ENCODE measurements at places on chromosomes 1 and 21.

DNA sequence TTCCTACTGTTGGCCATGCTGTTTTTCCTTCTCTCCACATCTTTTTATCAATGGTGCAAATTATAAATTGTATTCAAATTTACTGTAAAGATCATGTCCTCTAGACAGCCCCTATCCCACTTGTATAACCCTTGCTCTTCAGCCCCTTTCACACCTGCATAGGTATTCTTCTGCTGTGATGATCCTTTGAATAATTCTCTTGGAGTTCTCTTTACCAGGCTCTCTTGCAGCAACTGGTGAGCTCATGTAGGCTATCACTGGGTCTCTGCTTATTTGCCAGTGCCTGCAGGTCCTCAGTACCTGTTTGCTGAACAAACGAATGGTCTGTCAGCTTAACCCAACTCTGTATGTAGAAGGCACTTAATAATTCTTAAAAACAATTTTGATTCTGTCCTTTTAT, 8.2 kb downstream of the PTPRC start:
- no peak for DNase-seq

GRCh38 chr1:112083487-112083886, 94.0 kb upstream of the KCND3 start:
- no peak for DNase-seq

DNA sequence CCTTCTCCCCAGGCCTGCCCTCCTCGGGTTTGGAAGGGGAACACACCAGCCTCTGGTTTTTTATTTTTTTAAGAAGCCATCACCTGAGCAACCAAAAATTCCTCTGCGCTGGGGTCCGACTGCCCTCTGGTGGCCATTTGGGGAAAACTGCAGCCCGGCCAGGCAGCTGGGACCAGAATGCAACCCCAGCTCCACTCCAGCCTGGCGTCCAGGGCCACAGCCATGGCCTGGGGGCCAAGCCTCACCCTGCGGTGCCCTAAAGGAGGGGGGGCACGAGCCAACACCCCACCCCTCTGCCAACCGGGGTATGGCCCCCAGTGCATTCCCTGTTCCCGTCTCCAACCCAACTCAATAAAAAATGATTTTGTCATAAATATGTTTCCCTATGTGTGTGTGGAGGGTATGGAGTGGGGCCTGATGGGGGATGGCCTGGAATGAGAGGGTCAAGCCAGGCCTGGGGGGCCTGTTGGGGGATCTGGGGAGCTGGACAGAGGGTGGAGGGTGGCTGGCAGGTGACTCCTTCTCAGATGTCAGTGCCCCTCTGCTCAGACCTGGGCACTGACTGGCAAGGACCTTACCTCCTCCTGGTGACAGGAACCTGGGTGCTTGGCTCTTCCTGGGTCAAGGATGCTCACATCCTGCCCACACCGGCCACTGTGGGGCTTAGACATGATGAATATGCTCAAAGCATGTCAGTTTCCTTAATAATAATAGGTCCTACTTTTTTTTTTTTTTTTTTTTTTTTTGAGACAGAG, 3.2 kb downstream of the GPR3 start:
- DNase-seq = peak; percentile 63

- DNase-seq = no peak
These were observed 54.9 kb downstream of the KCNK1 start for GRCh38 chr1:233668725-233669294.

DNA sequence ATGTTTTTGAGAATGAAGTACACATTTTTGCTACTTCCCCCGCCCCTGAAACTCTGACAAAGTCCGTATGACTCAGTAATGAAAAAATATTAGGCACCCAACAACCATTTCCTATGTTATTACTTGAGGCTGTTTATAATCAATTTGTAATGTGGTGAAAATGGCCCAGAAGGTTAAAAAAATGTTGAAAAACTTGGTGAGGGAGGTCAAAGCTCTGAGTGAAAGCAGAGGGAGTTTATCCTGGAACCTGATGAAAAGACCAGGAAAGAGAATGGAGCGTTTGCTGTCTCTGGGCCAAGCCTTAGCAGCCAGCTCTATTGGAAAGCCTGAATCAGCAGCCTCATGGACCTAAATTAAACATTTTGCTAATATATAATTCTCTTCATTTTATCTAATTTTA, 367.7 kb upstream of the NEGR1 start:
- no peak for DNase-seq

DNA sequence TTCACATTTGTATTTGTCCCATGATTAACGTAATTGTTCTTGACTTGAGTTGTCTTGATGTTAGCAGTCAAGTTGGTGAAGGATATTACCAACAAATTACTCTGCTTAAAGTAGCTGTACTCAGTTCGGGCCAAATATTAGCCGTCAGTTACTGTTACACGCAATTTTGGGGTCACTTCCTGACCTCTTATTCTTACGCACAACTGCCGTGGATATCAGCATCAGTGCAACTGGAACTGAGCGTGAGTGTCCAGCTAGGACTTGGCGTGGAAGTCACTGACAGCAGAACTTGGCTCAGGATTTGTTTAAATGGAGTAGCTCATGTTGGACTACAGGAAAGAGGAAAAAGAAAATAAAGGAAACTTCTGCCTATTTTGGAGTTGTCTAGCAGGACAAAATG, 56.4 kb downstream of the ADAMTS1 start:
- no peak for DNase-seq

- DNase-seq = peak; percentile 58
These were observed 53.5 kb upstream of the TIAM1 start for GRCh38 chr21:31397515-31397926.

- no peak for DNase-seq
These were observed 361.9 kb downstream of the SIPA1L2 start for GRCh38 chr1:232267837-232268598.

- DNase-seq = no peak
These were observed 23.2 kb upstream of the ARHGEF16 start for GRCh38 chr1:3431266-3431665.

DNA sequence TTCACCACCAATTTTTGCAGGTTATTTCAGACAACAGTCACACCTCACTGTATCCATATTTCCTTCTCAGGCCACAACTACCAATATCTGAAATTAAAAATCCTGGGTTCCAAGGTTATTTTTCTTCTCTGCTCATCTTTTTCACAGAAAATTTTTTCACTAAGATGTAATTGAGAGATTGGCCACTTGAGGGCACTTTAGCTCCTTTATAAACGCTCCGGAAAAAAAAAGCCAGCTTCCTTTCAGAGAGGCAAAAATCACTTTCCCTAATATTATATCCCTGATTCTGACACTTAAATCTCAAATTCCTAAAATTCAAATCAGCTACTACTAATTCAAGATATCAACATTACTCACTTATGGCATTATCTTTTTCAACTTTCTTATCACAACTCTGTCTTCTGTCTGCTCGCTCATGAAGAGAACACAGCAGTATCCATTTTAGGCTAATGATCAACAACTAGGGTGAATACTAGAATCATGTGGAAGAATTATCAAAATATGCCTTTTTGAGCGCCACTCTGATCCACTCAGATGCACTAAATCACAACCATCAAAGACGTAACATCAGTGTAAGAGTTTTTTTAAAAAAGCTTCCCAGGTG, 101.4 kb upstream of the RGS1 start:
- peak; percentile 42 for DNase-seq

DNA sequence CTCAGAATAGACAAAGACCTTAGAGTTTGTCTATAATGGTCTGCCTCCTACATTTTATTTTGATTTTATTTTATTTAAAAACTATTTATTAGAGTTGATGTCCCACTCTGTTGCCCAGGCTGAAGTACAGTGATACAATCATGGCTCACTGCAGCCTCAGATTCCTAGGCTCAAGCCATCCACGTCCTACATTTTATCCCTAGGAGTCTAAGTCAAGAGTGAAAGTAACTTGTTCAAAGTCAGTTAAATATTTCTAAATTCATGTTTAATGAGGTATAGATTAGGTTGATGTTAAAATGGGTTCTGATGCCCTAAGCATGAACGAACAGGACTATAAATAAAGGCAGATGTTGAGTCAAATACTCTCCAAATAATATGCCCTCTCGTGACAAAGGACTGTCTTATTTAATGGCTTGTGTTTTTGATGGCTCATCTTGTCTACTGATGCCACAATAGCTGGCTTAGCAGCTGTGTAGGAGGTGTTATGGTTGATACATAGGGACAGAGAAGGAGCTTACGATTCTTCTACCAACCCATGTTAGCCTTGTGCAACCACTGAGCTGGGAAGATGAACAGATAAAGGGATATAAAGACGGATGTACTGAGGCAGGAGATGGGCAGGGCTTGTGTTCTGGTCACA, 66.0 kb upstream of the CR1L start:
- DNase-seq = no peak

- no peak for DNase-seq
These were observed 3.9 kb upstream of the TGFBR3 start for GRCh38 chr1:91889717-91890459.

- no peak for DNase-seq
These were observed 31.1 kb downstream of the MEGF6 start for GRCh38 chr1:3580231-3580630.

GRCh38 chr1:17922833-17923232, 167.7 kb downstream of the ACTL8 start:
- peak; percentile 30 for DNase-seq

GRCh38 chr1:170521818-170522217, 10.1 kb upstream of the GORAB start:
- DNase-seq = no peak

GRCh38 chr1:3477241-3477995, 23.0 kb downstream of the ARHGEF16 start:
- DNase-seq = no peak

DNA sequence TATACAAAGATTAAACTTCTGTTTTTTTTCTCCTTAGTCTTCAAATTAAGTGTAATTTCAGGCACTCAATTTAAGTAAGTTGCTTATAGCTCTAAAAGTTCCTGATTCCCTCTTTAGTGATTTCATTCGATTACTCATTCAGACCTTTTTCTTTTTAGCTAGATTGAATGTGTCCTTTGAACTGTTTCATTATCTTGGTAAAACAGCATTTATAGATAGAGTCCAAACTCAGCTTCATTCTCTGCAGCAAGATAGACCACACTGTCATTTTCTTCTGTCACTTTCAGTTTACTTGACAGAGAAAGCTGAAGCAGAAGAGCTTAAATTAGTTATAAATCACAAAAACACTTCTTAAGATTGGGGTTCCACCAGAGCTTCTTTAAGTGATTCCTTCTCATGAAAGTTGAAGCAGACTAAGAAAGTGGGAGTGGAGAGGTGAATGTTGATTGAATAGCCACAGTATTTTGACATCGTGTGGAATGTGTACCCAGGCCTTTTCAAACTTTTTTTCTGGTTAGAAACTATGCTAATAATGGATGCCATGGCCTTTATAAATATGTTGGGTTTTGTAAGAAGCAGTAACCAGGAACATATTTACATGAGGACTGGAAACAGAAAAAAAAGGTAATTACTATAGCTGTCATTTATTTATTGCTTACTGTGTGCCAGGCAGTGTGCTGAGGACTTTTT, 52.2 kb downstream of the ZBTB40 start:
- no peak for DNase-seq

DNA sequence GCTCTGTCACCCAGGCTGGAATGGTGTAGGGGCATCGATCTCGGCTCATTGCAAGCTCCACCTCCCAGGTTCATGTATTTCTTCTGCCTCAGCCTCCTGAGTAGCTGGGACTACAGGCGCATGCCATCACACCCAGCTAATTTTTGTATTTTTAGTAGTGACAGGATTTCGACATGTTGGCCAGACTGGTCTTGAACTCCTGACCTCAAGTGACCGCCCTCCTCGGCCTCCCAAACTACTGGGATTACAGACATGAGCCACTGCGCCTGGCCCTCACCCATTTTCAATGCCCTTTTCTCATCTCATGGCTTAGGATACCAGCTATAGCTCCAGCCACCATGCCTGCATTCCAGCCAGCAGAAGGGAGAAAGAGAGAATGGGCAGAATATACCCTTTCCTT, 12.9 kb upstream of the SOX13 start:
- DNase-seq = no peak

GRCh38 chr1:207010726-207011125, 21.8 kb downstream of the C1orf116 start:
- DNase-seq = no peak

GRCh38 chr1:42163536-42164503, 725 bp downstream of the GUCA2A start:
- no peak for DNase-seq

- DNase-seq = no peak
These were observed 160.9 kb downstream of the UCK2 start for GRCh38 chr1:165988275-165988674.

DNA sequence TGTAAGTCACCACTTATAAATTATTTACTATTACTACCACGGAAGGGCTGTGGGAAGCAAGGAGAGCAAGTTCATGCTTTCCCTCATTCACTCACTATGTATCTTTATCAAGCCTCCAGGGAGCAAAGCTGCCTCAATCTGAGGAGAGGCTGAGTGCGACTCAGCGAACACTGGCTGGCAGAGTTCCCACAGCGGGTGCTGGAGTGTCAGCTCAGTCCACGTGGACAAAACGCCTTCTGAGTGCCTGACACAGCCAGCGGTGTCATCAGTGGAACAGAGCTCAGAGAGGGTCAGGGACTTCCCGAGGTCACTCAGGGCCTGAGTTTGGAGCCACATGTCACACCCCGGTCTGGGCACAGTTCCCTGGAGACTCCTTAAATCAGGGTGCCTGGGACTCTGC, 16.9 kb downstream of the MATN1 start:
- peak; percentile 17 for DNase-seq

GRCh38 chr1:233673947-233674431, 60.1 kb downstream of the KCNK1 start:
- no peak for DNase-seq

- DNase-seq = no peak
These were observed 173.6 kb downstream of the TRIM33 start for GRCh38 chr1:114337417-114337816.
